Activated CD4-positive, alpha-beta T cell treated with anti-CD3 and anti-CD28 coated beads, Interleukin-2, amount 50 U/mL, for 4 hours (primary cell): ENCODE measurements at places on chromosomes 5 and 9.

DNA sequence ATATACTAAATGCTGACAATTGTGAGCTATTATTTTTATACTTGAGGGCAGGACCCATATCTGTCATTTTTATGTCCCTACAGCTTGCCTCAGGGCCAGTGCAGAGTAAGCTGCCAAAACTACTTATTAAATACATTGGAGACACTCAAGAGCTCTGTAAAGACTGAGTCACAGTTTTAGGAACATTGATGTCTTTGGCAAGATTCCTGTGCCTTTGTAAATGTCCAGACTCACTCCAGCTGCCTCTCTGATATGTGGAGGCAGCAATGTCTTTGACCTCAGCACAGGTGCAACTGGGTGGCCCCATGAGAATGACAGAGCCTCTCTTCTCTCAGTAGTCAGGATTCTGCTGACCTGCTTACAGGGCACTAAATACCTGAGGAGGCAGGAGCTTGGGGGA is 363.2 kb downstream of the OSTF1 start:
- no peak for DNase-seq

DNA sequence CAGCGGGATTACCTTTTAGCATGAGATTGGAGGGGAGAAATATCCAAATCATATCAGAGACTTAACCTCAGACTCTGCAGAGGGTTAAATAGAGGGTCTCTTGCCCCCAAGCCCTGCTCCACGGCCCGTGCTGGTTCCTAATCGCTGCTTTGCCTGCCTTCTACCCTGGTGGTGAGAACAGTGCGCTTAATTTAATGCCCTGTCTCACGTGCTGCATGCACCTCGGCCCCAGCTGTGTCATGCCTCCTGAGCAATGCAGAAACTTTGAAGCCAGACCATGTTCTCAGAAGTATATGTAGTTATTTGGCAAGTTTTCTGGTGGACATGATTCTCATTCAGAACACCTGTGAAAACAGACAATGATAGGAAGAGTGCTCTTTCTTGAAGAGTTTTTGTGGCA is 1.4 kb downstream of the OTULIN start:
- DNase-seq: peak; percentile 46

DNA sequence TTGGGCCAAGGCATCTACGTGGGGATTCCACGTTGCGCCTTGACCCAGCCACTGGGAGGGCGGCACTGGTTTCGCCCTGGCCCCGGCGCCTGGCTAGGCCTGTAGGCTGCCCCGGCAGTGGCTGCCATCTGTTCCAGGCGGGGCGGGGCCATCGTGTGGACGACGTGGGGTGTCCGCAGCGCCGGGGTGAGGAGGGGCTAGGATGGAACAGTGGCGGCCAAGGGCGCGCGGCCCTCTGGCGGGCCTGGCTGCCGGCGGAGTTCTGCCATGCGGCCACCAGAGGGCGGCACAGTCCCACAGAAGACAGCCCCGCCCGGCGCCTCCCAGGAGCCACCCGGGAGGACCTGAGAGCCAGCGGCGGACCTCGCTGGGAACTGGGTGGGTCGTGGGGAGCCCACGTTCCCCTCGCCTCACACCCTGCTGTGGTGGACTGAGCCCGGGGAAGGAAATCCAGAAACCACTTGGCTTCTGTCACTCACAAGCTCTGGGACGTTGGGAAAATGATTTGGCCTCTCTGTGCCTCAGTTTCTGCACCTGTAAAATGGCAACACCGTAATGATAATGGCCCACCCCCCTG is 22.6 kb upstream of the RAPGEF1 start:
- peak; percentile 69 for DNase-seq

DNA sequence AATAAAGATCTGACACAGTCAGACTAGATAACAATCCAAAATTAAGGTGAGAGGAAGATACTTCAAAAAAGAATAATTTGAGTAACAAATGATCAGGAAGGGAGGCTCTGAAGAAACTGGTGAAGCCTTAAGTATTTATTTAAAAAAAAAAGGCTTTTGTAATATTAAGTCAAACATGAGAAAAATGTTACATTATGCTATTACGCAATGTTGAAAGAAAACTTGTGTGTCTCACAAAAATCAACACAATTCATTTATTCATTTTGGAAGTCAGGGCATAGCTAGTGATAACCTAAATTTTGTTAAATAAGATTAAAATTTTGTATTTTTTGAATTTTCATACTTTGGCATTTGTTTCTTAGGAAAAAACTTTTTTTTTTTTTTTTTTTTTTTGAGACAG is 28.2 kb downstream of the WDR41 start:
- DNase-seq: no peak

DNA sequence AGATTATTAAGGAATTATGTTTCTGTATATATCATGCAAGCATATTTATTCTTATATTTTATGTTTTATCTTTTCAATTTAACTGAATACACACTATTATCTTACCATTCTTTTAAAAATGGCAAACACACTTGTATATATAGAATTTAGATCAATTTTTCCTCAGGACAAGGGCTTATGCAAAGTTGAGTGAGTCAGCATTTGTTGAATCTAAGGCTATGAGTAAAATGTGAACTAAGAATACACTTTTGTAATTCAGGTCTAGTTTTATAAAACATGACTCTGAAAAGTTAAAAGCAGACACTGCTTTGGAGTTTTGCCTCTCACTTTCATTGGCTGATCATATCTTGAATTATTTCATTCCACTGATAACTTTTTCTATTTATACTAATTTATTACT is 127.8 kb downstream of the FOCAD start:
- no peak for DNase-seq

- DNase-seq: no peak
These were observed 21.9 kb downstream of the MOCS2 start for GRCh38 chr5:53087621-53088121.

DNA sequence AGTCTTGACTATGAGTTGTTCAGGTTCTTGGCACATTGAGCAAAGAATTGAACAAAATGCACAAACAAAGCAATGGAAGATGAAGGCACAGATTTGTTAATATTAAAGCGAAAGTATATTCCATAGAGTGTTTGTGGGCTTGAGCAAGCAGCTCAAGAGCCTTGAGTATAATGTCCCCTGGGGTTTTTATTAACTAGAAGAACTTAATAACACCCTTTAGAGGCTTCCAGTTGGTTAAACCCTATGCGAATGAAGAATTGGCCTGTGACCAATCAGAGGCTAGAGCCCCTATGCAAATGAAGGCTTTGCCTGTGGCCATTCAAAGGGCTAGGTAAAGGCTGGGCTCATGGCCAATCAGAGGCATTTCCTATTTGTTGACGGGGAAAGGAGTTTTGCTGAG is 135.3 kb upstream of the IL12B start:
- DNase-seq: no peak

DNA sequence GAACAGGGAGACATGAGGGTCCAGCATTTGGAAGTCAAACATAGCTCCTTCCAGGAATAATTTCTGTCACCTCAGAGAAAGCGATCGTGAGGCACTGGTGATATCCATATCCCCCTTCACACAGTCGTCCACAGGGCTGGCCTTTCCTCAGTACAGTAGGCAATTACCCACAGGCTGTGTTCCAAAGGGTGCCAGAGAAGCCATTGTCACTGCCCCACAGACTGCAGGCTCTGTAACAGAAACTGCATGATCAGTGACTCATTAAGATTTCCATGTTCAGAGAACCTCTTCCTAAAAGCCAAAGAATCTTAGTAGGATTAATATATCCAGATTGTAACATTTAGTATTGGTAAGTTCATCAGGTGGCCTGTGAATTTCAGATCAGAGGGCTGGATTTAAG is 127.6 kb downstream of the RPS23 start:
- DNase-seq: no peak

GRCh38 chr9:81599837-81600236 is 89.5 kb downstream of the TLE1 start:
- no peak for DNase-seq

- no peak for DNase-seq
These were observed 95.9 kb upstream of the COL5A1 start for GRCh38 chr9:134545543-134546245.

DNA sequence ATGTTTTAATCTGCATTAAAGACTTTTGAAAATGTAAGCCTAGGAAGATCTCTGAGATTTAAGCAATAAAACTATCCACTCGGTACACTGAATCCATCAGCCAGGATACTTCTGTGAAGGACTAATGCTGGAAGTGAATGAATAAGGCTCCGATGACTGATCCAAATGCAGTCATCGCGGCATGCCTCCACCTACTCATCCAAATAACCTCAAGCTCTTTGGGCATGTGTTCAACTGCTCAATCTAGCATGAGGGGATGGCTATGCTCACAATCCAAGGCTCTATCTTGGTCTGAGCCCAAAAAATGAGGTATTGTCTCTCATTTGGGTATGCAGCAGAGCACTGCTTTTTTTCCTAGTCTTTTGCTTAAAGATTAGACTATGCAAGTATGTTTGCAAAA is 19.2 kb downstream of the MARCHF3 start:
- DNase-seq: no peak

- DNase-seq: no peak
These were observed 72.8 kb upstream of the IFNK start for GRCh38 chr9:27451207-27451797.

- DNase-seq: no peak
These were observed 125.7 kb downstream of the SEMA6A start for GRCh38 chr5:116448870-116449427.

- DNase-seq: peak; percentile 16
These were observed 50.5 kb downstream of the COMMD10 start for GRCh38 chr5:116135344-116135743.

GRCh38 chr5:139762615-139763170 is 32.9 kb upstream of the PSD2 start:
- no peak for DNase-seq

DNA sequence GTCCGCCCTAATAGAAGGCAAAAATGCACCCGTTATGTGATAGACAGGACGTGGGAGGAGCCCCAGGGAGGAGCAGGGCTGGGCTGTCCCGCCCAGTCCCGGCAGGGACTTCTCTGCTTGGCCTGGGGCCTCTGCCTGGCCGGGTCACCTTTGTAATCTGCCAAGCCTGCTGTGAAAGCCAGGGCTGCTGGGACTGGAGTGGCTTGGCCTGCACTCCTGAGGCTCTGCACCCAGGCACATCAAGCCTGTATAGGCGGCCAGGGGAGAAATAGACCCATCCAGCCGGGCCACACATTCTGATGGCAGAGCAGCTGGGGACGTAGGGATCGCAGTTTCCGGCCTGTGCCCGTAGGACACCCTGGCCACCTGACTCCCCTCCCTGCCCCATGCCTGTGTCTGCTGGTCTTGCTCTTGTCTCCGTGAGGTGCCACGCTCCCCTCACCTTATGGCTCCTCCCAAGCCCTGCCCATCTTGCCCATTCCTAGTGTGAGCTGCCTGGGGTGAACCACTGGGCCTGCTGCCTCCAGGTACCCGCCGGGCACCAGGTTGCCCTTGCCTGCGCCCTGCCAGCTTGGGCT is 28.1 kb downstream of the DYNC2I2 start:
- DNase-seq: no peak

DNA sequence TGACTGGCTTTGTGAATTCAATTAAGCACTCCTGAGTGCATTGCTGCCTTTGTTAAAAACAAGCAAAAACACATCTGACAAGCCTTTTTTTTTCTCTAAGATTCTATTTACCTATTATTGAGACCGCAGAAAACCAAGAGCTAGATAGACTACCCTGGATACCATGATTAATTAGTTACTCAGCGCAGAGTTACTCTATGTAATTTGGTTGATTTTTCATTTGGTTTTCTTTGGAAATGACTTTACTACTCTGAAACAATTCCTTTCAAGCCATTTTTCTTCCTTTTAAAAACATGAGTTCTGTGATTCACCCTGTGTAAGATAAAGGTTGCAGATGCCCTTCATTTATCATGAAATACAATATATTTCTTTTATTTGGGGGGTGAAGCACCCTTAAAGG is 421.6 kb upstream of the PIK3R1 start:
- DNase-seq: no peak

DNA sequence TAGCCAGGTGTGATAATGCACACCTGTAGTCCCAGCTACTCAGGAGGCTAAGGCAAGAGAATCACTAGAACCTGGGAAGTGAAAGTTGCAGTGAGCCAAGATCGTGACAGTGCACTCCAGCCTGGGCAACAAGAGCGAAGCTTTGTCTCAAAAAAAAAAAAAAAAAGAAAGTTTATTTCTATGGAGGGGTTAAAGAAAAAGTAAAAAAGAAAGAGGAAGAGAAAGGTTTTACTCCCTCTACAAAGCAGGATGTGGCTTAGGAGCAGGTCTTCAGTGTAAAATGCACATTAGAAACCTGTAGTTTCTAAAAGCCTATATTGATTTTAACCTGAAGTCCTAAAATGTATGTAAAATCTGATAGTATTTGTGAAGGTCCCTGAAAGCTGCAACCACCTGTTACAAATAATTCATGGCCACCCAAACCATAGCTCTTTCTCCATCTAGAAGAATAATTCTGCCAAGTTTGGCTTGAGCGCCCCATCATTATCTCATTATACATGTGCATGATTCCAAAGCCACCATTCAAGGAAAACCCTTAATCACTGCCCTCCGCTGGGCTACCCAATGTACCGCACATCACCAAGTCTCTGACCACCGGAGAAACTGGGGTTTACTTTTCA is 3.4 kb downstream of the FNBP1 start:
- no peak for DNase-seq

- DNase-seq: no peak
These were observed 18.6 kb downstream of the IRX2 start for GRCh38 chr5:2732850-2733249.

DNA sequence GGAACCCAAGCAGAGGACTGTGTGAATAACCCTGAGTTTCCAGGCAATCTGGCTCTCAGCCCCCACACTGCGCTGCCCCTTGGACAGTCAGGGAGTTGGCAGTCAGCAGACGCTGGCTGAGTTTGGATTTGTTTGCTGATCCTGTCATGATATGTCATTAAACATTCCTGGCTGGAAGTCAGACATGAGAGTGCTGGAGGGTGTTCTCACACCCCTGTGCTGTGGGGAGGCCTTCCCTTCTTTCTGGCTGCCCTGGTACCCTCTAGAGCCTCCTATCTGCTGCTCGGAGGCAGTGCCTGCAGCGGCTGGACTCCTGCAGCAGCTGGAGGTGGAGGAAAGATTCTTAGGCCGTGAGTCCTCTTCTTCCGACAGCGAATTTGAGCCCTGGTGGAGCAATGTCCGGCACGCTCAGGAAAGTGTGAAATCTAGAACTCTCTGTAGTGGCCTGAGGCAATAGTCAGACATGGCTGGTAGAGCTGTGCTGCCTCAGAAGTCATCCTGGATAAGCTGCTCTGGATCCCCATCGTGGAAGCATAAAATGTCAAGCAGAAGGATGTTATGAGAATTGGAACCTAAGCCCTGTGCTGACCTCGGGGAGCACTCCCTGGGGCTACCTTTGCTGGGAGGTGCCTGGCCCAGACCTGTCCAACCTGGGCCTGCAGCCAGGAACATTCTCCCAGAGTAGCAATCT is 72.0 kb downstream of the PDE8B start:
- DNase-seq: no peak

- DNase-seq: no peak
These were observed 45.9 kb upstream of the PJA2 start for GRCh38 chr5:109455598-109456096.
